ENCODE measurements at places on chromosomes 11 and 22. TPM values are rescaled to one million over a fixed set of nuclear protein-coding genes. Genes with fewer than 3 reads are reported as not detected.

DNA sequence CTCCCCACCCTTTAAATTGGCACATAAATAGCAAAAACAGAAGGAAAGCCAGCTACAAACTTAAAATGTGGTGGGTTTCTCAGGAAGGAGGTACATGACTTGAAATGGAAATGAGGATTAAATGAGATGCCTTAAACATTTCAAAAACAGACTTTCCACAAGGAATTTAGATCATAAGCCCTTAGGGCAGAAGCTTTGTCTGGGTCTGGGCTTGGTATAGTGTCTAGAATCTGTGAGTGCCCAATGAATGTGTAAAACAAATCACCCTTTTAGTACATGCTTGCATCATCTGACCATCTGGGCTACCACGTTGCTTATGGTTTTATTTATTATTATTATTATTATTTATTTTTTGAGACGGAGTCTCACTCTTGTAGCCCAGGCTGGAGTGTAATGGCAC is 37.1 kb upstream of the CREB3L1 start:
- H3K36me3 ChIP-seq = no peaks in the 10 kb centered on the region
- no peak overlapping the region for H3K27ac ChIP-seq
- no peak for DNase-seq
- no peak overlapping the region for H3K4me3 ChIP-seq

- no peaks in the 10 kb centered on the region for H3K36me3 ChIP-seq
- DNase-seq = no peak
- no peak overlapping the region for H3K4me3 ChIP-seq
- no peaks in the 10 kb centered on the region for H3K4me1 ChIP-seq
Measured at GRCh38 chr11:71302911-71303310, 50.5 kb upstream of the SHANK2 start.

HORMAD2 gene
- total RNA-seq = not detected

APOL5 gene
- total RNA-seq = not detected

Data from activated CD8-positive, alpha-beta T cell treated with anti-CD3 and anti-CD28 coated beads for 36 hours (primary cell).